ENCODE measurements at places on chromosomes 1 and 21.

GRCh38 chr1:182237329-182237728 is 154.3 kb downstream of the GLUL start:
- H3K36me3 ChIP-seq: no peaks in the 10 kb centered on the region
- no peaks in the 10 kb centered on the region for H3K27me3 ChIP-seq
- no peaks in the 10 kb centered on the region for H3K4me1 ChIP-seq
- no peak for ATAC-seq
- H3K27ac ChIP-seq: no peak overlapping the region

DNA sequence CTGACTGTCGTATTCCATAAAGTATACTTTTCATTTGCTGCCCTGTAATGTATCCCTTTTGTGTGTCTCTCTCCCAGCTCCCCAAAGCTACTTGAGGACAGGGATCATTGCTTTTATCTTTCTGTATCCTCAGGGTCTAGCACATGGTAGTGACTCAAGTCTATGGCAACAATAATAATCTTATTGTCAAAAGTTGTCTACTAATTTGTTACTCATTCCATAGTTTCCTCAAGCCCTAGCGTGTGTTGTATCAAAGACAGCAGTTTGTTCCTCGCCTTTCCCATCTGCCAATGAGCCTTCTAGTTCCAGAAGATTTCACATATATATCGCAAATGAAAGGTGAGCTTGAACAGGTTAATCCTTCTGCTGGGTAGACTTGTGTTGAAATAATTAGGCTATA is 9.8 kb upstream of the SLC30A1 start:
- H3K4me3 ChIP-seq: no peak overlapping the region
- no peaks in the 10 kb centered on the region for H3K36me3 ChIP-seq
- no peaks in the 10 kb centered on the region for H3K27me3 ChIP-seq
- H3K4me1 ChIP-seq: peaks cover 6% of the 10 kb centered on the region
- ATAC-seq: no peak

DNA sequence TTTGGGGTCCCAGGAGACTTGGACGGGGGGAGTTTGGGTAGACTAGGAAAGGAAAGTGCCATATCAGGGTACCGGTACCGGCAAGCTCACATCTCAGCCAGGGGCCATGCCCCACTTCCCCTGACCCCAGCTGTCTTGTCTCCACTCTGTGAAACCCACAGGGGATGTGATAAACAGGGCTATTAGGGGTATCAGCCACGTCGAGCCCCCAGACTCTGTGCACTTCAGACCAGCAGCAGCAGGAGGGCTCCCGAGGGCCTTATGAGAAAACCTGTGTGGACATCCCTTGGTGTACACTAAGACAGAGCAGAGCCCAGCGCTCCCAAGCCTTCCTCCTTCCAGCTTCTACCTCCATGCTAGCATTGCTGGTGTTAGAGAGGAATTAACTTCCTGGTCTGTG is 46.3 kb downstream of the TNNT2 start:
- H3K4me1 ChIP-seq: no peaks in the 10 kb centered on the region
- no peak overlapping the region for H3K4me3 ChIP-seq
- no peaks in the 10 kb centered on the region for H3K36me3 ChIP-seq
- ATAC-seq: no peak
- no peak overlapping the region for H3K27ac ChIP-seq

- no peaks in the 10 kb centered on the region for H3K4me1 ChIP-seq
- no peak overlapping the region for H3K27ac ChIP-seq
- no peaks in the 10 kb centered on the region for H3K27me3 ChIP-seq
- no peak overlapping the region for H3K4me3 ChIP-seq
- H3K36me3 ChIP-seq: peaks cover 19% of the 10 kb centered on the region
Measured at GRCh38 chr1:167328306-167328815, 107.7 kb downstream of the POU2F1 start.

DNA sequence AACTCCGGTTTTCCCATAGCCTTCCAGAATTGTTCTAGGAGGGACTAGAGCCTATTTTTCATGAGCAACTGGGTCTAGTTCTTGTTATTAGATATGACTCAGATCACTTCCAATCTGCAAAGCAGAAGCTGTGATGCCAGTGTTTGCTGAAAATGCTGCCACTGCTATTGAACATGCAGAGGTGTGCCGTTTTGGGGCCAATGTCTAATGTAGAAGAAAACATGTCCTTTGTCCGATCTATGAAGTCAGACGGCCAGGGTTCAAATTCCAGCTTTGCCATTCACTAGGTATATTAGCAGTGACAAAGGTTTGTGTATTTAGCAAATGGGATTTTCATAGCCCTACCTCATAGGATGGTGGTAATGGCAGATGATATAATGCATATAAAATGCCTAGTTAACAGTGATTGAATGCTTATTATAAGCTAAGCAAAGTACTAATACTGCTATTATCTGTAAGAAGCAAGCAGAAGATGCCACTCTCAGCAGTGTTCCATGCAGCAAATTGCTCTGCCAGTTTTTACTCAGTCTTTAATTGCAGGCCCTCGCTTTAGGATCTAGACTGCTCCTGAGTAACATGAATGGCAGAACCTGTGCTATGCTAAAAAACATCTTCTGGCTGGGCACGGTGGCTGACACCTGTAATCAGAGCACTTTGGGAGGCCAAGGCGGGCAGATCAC is 40.1 kb upstream of the CXADR start:
- no peaks in the 10 kb centered on the region for H3K36me3 ChIP-seq
- H3K4me1 ChIP-seq: no peaks in the 10 kb centered on the region
- ATAC-seq: no peak
- no peak overlapping the region for H3K27ac ChIP-seq
- no peak overlapping the region for H3K4me3 ChIP-seq

- no peak overlapping the region for H3K4me3 ChIP-seq
- H3K27ac ChIP-seq: no peak overlapping the region
- ATAC-seq: no peak
- H3K4me1 ChIP-seq: no peaks in the 10 kb centered on the region
- no peaks in the 10 kb centered on the region for H3K36me3 ChIP-seq
Measured at GRCh38 chr1:171948511-171948910, 107.2 kb downstream of the DNM3 start.

DNA sequence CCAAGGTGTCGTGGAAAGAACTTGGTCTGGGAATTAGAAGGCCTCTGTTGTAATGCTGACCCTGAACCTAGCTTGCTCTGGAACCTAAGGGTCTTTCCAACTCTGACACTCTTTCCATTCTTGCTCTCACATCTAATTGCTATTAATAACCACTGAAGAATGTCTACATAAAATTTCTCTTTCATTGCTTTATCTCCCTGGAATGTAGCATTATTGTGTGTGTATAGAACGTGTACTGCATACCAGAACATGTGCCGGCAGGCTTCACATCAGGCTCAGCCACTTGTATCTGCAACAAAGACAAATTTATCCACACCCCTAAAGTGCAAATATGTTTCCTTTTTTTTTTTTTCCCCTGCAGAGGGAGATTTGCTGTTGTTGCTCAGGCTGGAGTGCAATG is 13.9 kb upstream of the LAX1 start:
- no peaks in the 10 kb centered on the region for H3K36me3 ChIP-seq
- no peaks in the 10 kb centered on the region for H3K27me3 ChIP-seq
- H3K27ac ChIP-seq: no peak overlapping the region
- H3K4me3 ChIP-seq: no peak overlapping the region

DNA sequence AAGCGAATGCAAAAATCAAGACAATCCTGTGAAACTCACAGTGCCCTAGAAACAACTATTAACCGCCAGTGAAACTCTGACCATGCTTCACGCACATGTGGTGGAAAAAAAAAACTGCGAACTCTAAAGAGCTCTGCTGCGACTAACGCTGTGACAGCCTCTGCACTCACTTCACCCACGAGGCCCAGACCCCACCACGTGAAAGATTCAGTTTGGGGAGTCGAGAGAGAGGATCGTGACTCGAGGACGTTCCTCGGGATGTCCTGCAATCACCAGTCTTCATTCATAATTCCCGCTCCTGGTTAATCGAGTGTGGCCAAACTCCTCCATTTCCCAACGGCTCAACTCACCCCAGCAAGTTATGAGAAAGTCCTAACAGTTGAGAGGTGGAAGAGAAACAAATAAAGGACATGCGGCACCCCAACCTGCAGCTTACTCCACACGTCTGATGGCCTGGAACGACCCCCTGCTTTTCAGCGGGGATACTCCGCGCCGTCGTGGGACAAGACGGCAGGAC is 1.1 kb downstream of the SERBP1 start:
- peaks cover 9% of the 10 kb centered on the region for H3K4me1 ChIP-seq
- ATAC-seq: no peak
- peak overlapping the region; percentile 77 for H3K4me3 ChIP-seq
- peaks cover 2% of the 10 kb centered on the region for H3K36me3 ChIP-seq

DNA sequence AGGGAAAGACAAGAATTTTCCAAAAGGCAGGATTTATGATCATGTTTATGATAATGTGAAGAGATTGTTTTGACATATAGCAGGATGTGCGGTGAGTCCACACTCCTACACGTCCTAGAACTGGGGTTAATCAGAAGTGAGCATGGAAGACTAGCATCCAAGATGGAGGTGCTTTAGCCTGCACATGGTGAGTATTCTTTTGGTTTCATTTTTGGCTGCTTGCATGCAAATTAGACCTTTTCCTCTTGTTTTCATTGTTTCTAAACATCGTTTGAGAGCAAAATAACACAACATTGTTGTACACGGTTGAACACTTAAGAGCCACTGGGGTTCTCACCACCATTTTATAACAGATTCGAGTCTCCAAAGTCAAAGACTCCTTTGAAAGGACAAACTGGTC is 14.9 kb upstream of the GUK1 start:
- no peak overlapping the region for H3K27ac ChIP-seq
- H3K4me3 ChIP-seq: no peak overlapping the region
- H3K27me3 ChIP-seq: peaks cover 22% of the 10 kb centered on the region
- H3K36me3 ChIP-seq: no peaks in the 10 kb centered on the region
- H3K4me1 ChIP-seq: no peaks in the 10 kb centered on the region

- no peaks in the 10 kb centered on the region for H3K36me3 ChIP-seq
- no peaks in the 10 kb centered on the region for H3K27me3 ChIP-seq
Measured at GRCh38 chr1:11144570-11145256, 44.4 kb upstream of the ANGPTL7 start.
